Fibroblast of the conjunctiva (primary cell): ENCODE measurements at places on chromosomes 6 and 20.

- no peak for DNase-seq
Measured at GRCh38 chr6:83185096-83185495, 8.0 kb downstream of the PGM3 start.

DNA sequence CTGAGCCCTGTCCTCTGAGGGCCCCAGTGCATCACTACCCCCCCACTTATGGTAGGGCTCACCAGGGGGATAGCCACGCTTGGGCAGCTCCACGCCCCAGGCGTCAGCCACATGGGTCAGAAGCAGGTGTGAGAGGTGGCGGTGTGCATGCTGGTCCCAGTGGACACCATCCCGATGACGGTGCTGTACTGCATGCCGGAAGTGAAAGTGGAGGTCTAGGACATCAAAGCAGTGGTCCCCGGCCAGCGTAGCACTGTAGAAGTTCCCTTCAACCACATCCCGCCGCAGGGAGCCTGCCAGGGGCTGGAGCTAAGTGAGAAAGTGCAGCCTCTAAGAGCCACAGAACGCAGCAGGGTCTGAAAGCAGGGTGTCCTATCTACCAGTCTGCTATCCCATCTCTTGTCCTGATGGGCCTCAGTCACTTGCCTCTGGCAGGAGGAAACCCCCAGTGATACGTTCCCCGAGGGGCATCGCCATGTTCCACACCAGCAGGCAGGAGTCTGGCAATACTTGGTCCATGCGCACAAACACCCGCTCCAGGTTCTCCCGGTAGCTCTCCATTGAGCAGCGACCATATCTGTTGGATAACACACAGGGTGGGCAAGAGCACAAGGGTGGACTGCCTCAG, 2.2 kb downstream of the PCED1A start:
- DNase-seq, result no peak

DNA sequence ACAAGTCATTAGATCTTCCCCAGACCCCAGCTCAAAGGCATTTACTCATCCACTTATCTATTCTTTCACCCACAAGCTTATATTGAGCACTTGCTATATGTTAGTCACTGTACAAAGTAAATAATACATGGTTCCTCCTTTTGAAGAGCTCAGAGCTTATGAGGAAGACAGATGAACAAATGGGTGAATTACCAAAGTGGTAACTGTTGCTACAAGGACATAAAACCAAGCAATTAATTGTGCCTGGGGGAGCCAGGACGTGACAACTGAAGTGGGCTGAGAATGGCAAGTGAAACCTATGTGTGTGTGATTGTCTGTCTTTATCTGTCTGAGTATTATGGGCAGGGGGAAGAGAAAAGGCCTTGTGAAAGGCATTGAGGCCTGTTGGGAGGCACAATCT, 45.6 kb upstream of the AKIRIN2 start:
- no peak for DNase-seq

DNA sequence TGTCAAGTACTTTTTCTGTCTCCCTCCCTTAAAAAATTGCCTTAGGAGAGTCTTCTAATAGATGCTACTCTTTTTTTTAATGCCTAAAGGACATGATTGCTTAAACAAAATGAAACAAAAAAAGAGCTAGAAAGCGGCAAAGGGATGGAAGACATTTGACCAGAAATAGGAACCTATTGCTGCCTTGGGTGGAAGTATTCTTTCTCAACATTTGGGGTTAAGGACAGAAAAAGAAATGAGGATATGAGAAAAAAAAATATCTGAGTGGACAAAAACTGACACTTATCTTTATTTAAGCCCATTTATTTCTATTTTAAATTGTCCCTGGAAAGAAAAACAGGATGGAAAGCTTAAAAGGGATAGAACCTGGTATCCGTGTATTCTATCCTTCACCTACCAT, 664.9 kb upstream of the CITED2 start:
- no peak for DNase-seq

- DNase-seq, result no peak
Measured at GRCh38 chr20:38838326-38838725, 32.8 kb downstream of the PPP1R16B start.

- peak; percentile 34 for DNase-seq
Measured at GRCh38 chr6:137944793-137945498, 77.9 kb downstream of the TNFAIP3 start.

- DNase-seq, result no peak
Measured at GRCh38 chr6:89582669-89583325, 55.8 kb downstream of the LYRM2 start.

DNA sequence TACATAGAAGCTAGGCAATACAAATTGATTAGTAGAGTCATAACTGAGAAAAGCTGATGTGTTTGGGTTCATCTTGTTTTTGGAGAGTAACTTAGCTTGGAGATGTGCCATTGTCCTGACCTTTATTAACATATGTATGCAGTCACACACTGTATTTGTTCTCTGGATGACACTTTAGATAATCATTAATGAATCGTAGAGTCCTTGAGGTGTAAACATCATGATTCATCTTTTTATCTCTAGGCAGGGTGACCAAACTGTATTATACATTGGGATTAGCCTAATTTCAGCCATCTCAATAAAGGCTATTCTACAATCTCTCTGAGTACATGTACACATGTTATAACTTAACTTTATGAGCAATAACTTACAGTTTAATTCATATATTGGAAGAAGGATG, 3.6 kb upstream of the MTCL3 start:
- no peak for DNase-seq

DNA sequence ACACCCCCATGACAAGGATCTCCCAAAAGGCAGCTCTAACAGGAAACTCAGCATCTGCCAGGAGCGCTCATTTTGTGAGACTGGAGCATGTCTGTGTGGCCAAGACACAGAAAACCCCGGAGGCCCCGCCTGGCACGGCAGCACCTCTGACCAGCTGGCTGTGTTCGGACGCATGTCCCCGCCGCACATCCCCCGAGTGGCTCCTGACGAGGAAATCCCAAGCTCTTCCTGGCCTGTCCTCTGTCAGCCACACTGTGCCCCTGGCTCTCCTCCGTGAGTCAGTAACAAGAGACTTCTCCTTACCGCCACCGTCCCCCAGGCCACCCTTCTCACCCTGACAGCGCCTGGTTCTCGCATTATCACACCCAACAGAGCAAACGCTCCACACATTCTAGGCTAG, 14.4 kb downstream of the SLC2A4RG start:
- DNase-seq, result no peak

GRCh38 chr6:69061066-69061465, 426.0 kb downstream of the ADGRB3 start:
- DNase-seq, result no peak

DNA sequence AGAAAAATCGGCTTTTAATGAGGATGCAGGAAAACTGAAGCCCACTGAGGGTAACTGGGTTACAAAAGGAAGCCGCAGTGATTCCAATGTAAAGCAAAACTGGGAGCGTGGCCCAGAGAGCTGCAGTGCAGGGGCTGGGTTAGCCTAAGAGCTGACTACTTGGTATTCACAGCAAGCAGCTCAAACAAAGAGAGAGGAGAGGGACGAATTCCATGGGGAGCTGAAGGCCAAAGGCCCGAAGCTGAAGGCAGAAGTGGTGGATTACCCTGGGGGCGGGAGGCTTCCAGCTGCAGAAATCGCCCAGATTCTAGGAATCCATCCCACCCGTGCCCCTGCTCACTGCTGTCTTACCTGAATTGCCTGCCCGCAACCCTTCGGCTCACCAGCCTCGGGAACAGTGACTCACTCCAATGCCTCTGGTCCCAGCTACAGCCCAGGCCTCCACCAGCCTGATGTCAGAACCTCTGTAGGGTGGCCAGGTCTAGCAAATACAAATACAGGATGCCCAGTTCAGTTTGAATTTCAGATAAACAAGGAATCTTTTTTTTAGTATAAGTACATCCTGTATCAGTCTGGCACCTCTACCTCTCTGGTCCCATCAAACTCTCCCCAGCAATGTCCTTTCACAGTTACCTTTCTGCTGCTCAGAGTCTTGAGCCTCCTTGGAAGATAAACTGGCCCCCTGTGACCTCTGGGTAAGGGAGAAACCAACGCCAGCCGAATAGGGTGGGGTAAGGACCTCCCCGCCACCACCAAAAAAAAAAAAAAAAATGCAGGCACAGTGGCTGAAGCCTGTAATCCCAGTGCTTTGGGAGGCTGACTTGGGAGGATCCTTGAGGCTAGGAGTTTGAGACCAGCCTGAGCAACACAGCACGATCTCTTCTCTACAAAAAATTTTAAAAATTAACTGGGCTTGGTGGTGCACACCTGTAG, 14.6 kb upstream of the ZMYND8 start:
- no peak for DNase-seq

DNA sequence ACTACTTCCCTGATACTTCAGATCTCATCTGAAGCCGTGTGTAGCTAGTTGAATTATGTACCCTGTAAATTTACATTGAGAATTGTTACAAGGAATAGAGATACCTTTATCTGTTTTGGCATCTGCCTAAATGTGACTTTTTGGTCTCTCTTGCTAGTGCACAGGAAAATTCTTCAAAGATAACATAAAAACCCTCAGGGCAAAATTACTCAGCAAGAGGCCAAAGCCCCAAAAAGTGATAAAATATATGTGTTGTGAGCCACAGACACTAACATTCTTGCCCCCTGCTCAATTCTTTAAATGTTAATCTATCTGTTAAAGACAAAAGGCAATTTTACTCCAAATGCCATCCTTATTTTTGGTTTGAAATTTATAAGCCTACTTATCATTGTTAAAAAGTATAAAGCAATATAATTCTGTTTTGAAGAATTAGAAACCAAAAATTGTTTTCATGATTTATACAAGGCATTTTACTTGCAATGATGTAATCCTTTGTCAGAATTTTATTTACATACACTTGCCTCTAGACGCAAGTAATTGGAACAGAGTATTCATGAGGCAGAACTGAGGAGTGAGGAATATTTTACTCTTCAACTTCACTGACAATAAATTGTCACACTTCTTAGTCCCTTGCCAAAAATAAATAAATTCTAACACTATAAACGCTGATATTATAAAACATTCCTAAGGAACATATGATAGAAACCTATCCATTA, 186.2 kb downstream of the EPM2A start:
- no peak for DNase-seq

GRCh38 chr6:31737991-31738979, 1.5 kb upstream of the MSH5 start:
- DNase-seq, result peak; percentile 80

DNA sequence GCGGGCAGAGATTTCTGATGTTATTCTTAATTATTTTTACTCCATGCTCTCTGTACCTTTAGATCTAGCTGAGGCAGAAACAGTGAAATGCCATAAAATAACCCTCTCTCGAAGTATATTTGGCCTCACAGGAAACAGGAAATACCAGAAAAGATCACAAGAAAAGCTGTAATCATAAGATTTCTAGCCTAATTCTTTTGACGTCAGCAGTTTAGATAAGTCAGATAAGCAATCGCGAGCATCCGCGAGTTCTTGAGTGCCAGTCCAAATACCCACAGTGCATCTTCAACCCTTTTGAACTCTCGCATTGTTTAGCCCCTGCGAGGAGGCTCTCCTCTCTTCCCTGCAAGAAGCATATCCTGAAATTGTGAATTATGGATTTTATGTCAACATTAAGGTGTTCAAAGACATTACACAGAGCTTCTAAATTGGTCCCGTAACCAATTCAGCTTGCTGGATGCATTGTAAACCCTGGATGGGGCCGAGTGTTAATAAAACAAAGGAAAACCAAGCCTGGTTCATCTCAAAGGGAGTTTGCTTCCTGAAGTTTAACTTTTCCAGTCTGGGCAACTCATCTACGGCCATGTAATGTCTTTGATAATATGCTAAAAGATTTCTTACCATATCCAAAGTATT, 198.9 kb downstream of the MTFR2 start:
- DNase-seq, result no peak

DNA sequence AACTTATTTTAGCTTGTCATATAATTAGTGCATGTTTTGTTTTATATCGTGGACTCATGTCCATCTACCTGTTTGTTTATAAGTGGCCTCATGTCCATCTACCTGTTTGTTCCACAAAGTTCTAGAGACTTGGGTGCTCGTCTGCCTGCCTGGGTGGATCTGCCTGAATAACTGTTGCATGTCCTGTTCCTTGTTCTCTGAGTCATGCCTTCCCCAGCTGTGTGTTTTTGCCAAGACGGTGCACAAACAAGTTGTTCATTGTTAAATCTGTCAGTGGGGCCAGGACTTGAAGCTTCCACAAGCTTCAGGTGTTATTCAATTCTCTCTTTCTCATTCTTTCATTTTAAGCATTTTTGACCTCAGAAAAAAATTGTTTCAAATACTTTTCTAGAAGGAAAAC, 358.0 kb upstream of the CITED2 start:
- peak; percentile 62 for DNase-seq

DNA sequence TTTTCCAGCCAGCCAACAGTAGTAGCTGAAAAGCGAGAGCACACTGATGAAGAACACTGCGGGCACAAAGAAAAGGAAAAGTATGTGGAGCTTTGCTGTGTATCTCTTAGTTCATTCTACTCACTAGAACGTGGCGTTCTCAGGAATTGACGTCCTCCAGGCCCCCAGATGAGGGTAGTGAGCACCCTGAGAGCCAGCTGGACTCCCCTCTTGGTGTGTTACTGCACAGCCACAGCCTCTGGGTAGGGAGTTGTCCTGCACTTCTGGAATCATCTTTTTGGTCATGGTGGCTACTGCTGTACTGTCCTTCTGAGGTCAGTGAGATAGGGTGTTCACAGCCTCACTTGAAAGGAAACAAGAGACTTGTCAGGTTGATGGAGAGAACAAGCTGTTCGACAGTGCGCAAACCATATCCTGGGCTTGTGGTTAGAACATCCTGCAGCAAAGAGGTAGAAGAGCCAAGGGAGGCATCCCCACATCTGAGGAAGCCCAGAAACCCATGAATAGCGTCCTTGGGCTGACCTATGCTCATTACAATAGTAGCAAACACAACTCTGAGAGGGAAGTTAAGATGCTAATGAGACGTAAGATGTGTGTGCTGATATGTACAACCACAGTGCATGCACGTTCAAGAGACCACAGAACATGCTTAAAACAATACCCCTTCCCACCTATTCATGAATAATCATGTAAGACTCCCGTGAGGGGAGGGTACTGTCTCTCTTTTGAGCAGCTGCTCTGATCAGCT, 14.6 kb upstream of the HLA-F start:
- no peak for DNase-seq

- no peak for DNase-seq
Measured at GRCh38 chr6:163983679-163984078, 569.2 kb downstream of the QKI start.

DNA sequence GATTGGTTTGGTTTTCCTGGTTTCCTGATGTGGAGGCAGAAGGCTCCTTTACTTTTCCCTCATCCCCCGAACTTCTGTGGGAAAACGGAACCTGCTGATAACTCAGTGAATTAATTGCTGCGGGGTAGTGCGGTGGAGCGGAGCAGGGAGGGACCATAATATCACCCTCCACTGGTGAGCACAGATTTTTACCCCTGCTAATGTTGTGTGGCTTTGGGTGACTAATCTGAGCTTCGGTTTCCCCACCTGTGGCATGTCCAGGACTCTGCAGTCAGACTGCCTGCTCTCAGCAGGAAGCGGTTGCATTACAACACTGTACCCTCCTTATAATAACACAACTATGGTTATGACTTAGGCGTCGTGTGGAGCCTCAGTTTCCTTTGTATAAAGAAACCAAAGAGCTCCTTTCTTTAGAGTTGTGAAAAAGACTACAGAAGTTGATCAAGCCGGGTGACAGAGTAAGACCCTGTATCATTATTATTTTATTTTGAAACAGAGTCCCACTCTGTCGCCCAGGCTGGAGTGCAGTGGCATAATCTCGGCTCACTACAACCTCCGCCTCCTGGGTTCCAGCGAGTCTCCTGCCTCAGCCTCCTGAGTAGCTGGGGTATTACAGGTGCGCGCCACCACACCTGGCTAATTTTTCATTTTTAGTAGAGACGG, 2.2 kb upstream of the ID1 start:
- no peak for DNase-seq
